ENCODE measurements at places on chromosomes 12 and 14.

DNA sequence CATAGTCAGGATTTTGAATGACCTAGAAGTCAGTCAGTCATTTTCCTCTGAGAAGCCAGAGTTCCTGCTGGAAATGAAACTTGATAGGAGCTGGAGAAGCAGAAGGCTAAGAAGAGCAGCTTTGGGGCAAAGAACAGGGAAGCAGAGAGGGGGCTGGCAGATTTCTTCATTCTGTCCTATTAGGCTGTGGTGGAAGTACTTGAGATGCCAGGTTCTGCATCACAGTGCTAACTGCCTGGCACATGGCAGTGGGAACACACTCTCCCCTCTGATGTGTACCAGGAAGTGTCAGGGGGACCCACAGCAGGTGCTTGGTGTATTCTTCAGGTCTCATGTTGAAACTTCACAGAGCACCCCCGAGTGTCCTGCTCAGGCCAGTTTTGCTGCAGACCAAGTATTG, 61.0 kb downstream of the SUSD6 start:
- DNase-seq, result no peak

- DNase-seq, result no peak
Measured at GRCh38 chr14:99176156-99176945, 95.6 kb downstream of the BCL11B start.

- DNase-seq, result no peak
Measured at GRCh38 chr12:94208622-94208966, 60.2 kb downstream of the PLXNC1 start.

DNA sequence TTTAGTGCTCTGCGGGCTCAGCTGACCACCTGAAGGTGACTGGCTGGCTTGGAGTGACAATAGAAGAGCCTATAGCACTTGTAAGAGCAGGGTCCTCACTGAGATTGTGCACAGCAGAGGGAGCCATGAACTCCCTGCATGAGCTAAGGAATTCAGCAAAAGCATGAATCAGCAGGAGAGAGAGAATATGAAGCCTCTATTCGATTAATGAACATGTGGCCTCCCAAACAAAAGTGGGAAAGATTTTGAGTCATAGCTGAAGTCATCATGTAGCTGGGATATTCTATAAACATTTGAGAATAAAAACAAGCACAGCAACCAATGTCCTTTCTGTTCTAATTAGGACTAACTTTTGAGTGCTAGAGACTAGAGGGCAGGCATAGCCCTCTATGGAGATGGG, 626.6 kb downstream of the DIO2 start:
- no peak for DNase-seq

GRCh38 chr12:28645891-28646290, 455.6 kb downstream of the CCDC91 start:
- no peak for DNase-seq

DNA sequence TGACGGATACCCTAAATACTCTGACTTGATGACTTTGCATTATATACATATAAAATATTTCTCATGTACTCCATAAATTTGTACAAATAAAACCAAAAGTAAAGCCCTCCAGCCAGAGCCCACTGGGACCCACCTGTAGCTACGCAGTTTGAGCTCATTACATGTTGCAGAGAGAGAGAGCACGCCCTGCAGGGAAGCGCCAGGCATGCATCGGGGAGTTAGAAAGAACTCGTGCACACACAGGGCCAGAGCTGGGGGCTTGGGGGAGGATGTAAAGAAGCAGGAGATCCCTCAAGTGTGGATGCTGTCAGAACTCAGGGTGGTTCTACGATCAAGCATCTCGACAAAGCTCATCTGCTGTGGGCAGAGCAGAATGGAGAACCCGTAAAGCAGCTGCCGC, 178.5 kb upstream of the RTL1 start:
- DNase-seq, result no peak

GRCh38 chr12:75489613-75490210, 9.2 kb downstream of the GLIPR1 start:
- no peak for DNase-seq

DNA sequence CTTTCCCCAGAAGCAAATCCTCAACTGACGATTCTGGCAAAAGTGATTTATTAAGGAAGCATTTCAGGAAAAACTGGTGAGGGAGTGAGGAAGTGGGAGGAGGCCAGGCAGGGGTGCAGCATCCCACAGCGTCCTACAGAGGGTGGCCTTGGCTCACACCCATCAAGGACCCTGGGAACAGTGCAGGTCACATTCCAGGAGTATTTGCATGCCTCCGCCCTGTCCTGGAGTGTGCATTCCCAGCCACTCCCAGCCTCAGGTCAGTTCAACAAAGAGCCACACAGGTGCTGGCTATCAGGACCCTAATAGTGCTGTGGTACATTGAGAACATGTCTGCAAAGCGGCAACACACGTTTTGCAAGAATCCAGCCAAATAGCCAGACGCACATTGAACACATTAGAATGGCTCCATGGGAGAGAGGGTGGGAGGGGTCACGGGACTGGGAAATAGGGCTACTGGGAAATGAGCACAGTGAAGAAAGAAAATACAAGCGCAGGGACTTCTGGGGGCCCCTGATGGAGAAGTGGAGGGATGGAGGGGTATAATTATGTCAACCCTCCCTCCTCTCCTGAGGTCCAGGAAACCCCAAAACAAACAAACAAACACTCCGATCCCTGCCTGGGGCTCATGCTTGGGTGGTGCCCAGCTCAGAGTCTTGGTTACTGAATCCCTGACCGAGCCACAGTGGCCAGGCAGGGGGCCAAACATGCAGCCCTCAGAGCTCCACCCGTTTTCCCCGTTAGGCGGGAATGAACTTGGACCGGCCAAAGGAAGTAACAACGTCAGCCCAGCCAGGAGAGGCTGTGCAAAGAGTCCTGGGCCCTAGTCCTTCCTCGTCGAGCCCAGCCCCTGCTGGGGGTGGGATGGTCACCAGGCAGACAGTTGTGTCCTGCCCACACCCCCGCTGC, 36.5 kb downstream of the CMKLR1 start:
- DNase-seq, result no peak

DNA sequence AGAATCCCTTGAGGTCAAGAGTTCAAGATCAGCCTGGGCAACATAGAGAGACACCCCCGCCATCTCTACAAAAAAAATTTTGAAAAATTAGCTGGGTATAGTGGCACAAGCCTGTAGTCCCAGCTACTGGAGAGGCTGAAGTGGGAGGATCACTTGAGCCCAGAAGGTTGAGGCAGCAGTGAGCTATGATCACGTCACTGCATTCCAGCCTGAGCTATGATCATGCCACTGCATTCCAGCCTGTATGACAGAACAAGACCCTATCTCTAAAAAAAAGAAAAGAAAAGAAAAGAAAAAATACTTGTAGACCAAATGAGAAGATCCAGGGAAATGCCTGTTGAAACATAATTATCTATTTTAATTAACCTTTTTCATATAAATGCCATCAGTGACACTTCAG, 93.8 kb upstream of the MDM1 start:
- no peak for DNase-seq

Data from T follicular helper cell (primary cell).